Effector memory CD8-positive, alpha-beta T cell (primary cell): ENCODE measurements at places on chromosomes 5 and 9.
A peak's percentile ranks its signal among the peaks of the same experiment; 100 is the strongest.

DNA sequence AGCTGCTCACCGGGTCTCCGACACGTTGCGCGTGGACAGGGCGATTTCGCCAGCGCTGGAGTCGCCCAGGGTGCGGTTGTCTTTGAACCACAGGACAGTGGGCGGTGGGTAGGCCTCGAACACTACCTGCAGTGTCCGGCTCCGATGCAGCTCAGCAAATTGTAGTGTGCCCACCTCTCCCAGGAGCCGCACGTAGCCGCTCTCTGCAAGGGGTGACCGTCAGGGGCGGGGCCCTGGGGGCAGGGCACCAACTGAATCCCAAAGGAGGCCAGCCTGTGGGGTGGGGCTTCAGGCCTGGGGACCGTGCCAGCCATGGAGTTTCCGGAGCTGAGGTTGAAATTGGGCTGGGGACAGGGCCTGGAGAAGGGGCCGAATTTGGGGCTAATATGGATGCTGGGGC is 22.9 kb downstream of the PDGFRB start:
- no peak for DNase-seq

- no peak for DNase-seq
Measured at GRCh38 chr5:9197881-9198260, 348.0 kb downstream of the SEMA5A start.

- no peak for DNase-seq
Measured at GRCh38 chr5:167867281-167867680, 424.2 kb upstream of the WWC1 start.

GRCh38 chr5:73805449-73805848 is 179.5 kb downstream of the ARHGEF28 start:
- DNase-seq, result no peak

DNA sequence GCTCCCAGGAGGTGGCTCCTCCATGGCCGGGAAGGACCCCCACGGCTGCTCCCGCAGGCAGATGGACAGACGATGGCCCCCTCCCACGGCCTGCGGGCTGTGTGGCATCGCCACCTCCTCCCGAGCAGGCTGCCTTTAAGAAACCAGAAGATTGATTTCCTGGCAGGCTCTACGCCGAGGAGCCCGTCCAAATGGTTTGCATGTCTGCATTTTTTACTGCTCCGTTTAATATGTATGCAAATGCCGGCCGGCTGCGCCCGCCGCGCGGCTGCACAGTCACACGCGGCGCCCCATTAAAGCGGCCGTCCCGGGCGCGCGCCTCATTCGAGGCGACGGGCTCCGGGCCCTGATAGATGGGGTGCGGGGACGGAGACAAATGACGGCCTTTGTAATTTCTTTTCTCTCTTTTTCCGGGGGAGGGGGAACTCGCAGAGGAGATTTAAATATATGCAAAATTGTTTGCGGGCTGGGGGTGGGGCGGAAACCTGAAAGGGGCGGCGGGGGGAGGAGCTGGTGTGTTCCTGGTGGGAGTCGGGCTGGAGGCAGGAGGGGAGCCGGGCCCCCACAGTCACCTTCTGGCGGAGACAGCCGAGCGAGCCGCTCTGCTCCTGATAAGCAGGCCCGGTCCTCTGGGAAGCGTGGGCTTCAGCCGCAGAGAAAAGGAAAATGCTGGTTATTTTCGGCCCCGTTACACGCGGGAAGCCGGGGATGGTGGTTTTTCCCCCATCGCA is 158.7 kb upstream of the IER5L start:
- peak; percentile 9 for DNase-seq

DNA sequence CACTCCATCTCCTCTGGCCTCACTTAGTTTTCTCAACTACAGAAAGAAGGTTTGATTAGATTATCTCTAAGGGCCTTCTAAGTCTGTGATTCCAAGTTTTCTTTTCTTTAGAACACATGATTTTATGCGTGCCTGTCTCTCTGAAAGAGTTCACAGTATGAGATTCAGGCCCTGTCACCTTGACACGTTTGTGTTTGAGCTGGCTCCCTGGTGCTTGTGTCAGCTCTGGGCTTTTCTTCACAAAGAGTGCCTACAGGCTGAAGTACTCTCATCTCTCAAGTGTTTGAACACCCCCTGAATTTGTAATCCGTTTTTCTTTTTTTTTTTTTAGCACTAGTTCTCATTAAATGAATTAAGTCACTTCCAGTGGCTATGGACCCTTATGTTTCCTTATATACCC is 306.9 kb upstream of the C9orf72 start:
- no peak for DNase-seq

GRCh38 chr9:89482056-89482851 is 15.7 kb downstream of the SEMA4D start:
- no peak for DNase-seq

DNA sequence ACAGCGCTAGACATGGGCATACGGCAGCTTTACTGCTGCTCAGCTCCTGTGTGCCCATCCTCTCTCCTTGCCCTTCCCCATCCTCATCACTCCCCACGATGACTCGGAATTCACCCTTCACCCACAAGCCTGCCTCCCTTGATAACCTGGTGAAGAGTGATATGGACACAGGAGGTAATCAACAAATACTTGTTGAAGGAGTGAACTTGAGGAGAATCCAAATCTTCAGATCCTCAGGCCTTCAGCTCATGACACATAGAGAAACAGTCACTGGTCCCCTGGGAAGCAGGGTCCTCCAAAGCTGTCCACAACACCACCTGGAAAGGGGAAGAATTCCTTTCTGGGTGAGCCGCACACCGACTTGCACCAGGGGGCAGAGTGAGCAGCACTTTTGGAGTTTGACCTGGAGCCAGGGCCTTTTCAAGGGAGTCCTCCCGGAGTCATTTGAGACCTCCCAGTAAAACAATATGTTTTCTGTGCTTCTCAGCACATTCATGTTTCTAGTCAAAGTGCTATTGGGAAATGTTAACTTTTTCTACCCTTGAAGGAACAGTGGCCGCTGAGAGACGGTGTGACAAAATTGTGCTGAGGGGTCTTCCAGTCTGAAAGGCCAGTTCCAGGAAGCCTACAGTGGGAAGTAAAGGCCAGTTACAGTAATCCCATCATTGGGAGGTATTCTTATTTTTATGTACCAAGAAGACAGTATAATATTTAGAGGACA is 332.3 kb downstream of the CWC27 start:
- DNase-seq, result no peak

DNA sequence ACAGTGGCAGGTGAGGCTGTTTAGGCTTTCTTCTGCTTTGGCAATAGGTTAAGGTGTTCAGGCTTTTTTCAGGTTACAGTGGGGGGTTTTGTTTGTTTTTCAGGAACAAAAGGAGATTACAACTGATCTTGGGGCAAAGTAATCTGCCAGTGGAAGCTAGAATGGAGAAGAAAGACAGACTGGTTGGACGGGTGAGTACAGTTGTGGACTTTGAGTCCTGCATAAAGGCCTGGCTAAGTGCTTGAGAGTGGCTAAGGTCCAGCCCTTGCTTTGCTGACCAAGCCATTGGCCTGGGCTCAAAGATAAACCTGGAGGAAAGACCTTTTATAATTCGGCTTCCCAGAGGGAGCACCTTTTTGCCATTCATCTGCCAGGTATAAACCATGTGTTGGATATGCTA is 63.1 kb downstream of the MTMR12 start:
- DNase-seq, result no peak

DNA sequence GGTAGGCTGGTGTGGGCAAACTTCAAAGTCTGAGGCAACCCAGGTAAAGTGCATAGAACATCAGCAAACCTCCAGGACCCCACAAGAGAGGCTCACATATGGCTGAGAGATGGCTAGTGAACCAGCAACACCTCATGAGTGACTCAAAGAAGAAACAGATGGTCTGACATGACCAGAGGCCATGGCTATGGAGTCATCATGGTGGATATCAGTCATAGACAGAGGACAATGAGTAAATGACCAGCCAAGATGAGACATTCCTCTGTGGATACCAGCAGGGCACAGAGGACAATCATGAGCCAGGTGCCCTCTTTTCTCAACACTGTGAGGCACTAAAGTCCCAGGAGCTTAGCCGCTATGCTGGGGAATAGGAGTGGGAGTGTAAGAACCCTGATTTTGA is 180.8 kb downstream of the RASEF start:
- DNase-seq, result no peak

DNA sequence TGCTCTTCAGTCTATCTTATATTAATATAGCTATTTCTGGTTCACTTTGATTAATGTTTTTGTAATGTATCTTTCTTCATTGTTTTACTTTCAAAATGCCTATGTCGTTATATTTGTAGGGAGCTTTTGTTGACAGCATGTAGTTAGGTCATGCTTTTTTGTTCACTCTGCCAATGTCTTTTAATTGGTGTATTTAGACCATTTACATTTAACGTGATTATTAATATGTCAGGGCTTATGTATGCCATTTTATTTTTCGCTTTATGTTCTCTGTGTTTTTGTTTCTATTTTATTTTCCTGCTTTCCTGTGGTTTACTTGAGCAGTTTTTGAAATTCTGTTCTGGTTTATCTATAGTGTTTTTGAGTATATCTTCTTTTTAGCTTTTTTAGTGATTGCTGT is 10.8 kb downstream of the GARIN3 start:
- DNase-seq, result no peak

DNA sequence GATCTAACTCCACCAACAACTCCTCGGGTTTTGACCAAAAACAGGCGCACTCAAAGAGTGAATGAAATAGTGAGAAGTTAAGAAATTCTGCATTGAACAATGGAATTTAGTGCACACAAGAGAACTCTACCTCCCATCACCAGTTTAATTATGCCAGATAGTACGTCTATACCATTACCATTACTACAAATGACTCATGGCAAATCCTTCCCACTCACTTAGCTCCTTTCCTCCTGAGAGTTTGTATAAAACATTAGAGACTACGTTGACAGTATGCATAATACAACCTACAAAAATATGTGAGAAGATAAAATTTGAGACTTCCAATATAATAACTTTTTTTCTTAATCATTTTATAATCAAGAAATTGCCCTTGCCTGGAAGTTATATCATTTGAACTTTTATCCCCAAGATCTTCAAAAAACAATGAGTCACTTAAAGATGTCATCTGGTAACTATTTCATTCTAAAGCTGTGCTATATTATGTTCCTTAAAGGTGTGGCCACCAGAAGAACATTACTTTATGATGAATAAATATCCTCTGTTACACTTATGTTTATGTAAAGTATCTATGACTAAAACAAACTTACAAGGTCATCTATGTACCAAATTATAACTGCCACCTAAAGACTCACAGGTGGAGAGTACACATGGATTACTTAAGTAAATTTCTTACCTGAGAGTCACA is 297.9 kb upstream of the PTGER4 start:
- no peak for DNase-seq

DNA sequence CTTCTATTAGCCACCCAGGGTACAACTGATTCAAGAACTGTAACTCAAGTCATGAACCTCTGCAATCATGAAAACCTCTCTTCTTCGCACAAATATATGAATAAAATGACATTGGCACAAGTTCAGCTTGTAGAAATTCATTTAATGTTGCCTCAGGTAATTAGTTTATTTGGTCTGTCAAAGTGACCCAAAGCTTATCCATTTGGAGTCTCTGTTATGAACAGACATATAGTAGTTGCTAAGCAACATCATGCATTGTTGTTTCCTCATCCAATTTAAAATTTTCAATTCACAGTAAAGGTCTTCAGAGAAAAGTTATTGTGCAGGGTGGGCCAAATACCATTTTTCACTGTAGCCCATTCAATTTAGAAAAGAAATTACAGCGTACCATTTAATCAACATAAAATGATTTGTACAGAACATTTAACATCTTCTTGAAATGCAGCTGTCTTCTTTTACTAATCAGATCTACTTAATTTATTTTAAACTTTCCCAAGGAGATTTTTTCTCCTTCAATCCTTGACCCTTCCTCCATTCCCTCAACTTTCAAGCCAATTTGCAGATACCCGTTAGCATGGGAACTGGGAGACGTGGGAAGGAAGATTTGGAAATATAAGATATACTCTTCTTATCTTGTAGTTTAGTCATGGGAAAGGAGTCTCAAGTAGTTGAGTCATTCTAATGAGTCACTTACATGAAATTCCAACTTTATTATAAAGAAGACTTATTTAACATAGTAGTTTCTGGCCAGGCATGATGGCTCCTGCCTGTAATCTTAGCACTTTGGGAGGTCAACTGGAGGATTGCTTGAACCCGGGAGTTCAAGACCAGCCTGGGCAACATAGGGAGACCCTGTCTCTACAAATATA is 231.3 kb downstream of the ATPSCKMT start:
- DNase-seq, result no peak

DNA sequence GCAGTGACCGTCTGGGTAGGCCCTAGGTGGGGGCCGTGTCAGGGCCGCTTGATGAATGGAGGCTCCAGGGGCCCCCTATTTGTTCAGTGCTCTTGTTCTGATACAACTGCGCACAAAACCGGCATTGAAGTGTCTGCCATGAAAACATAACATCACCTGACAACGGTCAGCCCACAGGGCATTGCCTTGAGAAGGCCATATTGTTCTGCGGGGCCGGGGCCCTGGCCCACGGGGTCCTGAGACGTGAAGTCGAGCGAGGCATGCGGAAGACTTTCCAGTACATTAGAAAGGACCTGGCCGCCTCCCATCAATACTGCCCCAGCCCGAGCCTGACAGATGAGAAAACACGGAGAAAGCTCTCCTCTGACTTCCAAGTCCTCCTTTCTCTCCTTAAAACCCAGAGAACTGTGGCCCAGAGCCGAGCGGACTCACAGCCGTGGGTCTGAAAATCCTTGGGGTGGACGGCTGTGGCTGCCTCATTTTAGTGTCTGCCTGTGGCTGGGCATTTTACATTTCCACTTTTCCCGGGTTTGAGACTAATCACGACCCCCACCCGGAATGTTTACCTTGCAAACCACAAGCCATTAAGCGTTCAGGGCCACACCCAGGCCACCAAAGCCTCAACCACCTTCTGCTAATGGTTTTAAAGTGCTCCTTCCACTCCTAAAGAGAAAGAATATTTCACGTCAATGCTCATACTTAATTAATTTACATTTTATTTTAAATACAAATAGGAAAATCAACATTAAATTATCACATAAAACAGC is 391.0 kb upstream of the IRX2 start:
- no peak for DNase-seq

DNA sequence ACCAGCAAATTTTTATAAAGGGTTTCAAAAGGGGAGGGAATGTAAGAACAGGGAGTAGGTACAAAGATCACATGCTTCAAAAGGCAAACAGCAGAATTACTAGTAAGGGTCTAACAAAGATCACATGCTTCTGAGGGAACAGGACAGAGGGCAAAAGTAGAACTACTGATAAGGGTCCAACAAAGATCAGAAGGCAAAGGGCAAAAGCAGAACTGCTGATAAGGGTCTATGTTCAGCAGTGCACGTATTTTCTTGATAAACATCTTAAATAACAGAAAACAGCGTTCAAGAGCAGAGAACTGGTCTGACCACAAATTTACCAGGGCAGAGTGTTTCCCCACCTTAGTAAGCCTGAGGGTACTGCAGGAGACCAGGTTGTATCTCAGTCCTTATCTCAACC is 469.5 kb upstream of the PIK3R1 start:
- no peak for DNase-seq

GRCh38 chr5:38666668-38667498 is 110.4 kb upstream of the LIFR start:
- no peak for DNase-seq

GRCh38 chr9:108022246-108022935 is 532.8 kb upstream of the KLF4 start:
- DNase-seq, result no peak

- DNase-seq, result no peak
Measured at GRCh38 chr9:116247791-116248374, 94.3 kb downstream of the PAPPA start.

- no peak for DNase-seq
Measured at GRCh38 chr5:139486201-139486600, 3.6 kb upstream of the STING1 start.
